Activated T-cell treated with anti-CD3 and anti-CD28 coated beads for 1 hour (primary cell): ENCODE measurements at places on chromosomes 4 and X.
A peak's percentile ranks its signal among the peaks of the same experiment; 100 is the strongest.

DNA sequence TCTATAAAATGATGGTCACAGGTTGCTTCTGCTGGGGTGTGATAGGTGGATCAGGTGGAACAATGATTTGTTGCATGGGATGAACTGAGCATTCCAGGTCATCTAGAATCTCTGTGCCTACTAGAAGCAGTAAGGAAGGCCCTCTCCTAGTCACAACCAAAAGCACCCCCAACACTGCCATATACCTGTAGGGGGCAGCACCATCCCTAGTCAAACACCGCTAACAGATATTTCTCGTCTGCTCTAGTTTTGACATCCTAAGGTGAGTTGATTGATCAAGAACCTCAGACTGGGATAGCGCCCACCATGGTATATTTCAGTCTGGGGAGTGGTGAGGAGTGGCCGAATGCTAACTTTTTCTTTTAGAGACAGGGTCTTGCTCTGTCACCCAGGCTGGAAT lies 160.2 kb downstream of the NHS start:
- DNase-seq = no peak

DNA sequence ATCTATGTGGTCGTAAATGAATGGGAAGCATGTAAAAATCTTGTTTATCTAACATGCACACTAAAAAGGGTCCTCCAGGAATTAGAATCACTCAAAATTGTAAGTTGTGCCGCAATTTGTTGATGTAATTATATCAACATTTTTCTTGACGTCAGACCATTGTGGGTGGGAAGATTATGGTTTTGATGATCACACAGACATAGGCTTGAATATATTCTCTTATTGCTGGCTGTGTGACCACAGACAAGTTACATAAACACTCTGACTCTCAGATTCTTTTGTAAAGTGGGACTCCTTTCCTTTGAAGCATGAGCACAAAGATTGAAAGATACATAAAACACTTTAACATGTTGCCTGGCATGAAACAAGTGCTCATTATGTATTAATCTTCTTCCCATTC lies 51.5 kb downstream of the IL1RAPL1 start:
- no peak for DNase-seq

DNA sequence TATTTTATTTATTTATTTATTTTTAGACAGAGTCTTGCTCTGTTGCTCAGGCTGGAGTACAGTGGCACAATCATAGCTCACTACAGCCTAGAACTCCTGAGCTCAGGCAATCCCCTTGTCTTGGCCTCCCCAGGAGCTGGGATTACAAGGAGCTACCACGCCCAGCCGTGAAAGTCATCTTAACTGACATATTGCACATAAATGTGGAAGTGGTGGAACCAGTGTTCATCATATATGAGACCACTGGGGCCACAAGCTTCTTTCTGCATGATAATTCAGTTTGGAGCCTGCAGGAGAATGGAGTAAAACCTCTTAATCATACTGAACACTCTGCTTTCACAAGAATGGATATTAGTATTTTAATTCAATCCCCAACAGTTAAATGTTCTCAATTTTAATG lies 12.5 kb upstream of the CTSO start:
- no peak for DNase-seq

GRCh38 chr4:53589511-53589910 lies 1.8 kb downstream of the LNX1 start:
- DNase-seq = no peak

DNA sequence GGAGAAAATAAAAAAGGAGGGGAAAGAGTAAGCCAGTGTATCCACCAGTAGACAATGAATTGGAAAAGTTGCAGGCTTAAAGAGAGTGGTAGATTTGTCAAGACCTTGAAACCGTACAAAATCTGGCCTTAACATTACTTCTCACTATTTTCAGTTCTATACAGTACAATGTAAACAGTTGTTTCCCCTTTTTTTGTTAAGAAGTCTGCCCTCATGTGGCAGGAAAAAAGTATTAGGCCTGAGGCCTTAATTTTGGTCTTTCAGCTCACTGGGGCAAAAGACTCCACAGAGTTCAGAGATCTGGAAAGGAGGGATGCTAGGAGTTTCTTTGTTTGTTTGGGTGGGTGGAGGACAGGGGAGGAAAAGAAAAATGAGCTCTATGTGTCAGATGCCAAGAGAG lies 92.8 kb upstream of the CCDC160 start:
- no peak for DNase-seq

DNA sequence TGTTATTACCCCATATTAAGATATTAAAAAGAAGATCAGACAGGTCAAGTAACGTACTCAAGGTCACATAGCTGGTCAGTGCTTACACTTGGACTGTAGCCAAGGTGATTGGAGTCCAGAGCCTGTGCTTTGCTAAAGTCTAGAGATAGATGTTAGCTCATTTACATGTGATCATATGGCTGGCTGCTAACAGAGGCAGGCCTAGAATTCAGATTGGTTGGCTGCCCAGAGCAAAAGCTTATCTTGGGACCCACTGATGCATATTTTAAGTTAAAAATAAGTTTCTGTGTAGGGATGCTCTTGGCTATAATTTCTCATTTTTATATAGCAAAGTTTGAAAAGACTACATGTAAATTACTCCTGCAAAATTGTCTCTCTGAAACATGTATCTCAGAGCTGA lies 18.1 kb upstream of the EXOC1L start:
- no peak for DNase-seq

- no peak for DNase-seq
Measured at GRCh38 chr4:7547368-7548040, 112.8 kb upstream of the PSAPL1 start.

- DNase-seq = no peak
Measured at GRCh38 chr4:138267835-138268234, 25.7 kb upstream of the SLC7A11 start.

DNA sequence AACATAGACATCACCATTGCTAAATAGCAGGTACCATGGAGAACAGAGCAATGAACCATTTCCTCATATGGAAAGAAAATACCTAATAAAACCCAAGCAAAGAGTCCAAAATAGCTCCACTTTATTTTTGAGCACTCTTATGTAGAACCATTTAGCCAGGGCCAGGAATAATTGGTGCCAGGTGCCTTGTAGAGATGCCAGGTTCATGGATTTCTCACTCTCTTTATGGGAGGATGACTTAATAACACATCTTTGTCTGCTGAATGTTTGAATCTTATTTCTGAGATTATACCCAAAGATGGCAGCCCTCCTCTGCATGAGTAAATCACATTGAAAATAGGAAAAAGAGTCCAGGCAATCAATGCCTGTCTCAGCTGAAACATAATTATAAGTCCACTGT lies 212.3 kb upstream of the SFRP2 start:
- no peak for DNase-seq

- DNase-seq = no peak
Measured at GRCh38 chr4:169968999-169969398, 57.2 kb downstream of the MFAP3L start.

GRCh38 chr4:54657551-54658251 lies at the start of gene KIT:
Gene KIT, plus strand, starts transcription at chr4:54657957. Its CDS starts 58 bp downstream, at chr4:54658015.
- no peak for DNase-seq

DNA sequence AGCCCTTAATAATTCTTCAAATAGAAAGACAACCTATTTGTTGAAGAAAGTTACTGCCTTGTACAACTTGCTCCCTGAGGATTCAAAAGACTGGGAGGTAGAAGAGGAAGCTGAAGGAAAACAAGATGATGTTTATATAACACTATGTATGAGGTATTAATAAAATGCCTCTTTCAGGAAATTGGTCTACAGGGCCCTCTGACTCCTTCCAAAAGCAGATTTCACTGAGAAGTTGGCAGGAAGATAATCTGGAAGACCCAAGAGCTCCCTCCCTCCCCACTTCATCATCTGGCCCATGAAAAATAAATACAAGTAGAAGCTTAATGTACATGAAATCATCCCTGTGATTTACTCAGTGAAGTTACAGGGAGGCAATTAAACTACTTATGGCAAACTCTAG lies 107.5 kb upstream of the MAGEC2 start:
- no peak for DNase-seq

GRCh38 chr4:166309286-166309685 lies 436.2 kb downstream of the TLL1 start:
- no peak for DNase-seq

DNA sequence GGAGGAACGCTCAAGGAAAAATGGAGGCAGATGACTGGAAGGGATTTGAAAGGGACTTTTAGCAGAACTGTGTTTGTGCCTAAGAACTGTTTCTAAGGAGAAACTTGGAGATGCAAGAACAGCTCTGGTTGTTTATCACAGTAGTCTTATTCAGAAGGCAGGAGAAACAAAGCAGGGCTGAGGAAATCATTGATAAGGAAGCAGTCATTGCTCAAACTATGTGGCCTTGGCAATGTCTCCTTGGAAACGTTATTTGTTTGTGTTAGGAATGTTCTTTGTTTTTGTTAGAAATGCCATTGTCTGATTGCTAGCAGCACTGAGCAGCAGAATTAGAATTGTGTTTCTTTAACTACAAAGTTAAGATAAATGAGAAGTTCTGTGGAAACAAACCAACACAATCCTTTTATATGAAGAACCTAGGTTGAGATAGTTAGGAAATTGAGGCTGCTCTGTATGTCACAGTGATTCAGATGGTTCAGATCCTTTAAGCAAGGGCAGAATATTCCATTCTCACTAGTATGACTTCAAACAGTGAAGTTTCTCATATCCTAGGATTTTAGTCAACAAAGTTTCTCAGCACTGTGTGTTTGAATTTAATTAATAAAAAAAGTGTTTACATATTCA lies 1191.3 kb upstream of the IGFBP7 start:
- no peak for DNase-seq

- no peak for DNase-seq
Measured at GRCh38 chrX:7314425-7314824, 166.5 kb upstream of the PUDP start.

DNA sequence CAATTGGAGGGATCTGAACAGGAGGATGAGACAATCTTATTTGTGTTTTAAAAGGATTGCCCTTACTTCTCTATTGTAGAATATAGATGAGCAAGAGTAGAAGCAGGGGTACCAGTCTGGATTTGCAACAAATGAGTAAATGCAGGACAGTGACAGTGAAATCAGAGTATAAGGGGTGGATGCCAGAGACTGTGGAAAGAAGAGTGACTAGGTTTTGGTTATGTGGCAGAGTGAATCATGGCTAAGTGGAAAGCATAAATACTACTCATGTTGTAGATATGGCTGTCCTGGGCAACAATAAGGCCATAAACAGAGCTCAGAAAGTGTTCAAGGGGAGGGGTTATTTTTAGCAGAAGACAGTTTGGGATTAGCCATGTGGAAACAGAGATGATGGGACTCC lies 6.0 kb upstream of the VSIG4 start:
- no peak for DNase-seq

DNA sequence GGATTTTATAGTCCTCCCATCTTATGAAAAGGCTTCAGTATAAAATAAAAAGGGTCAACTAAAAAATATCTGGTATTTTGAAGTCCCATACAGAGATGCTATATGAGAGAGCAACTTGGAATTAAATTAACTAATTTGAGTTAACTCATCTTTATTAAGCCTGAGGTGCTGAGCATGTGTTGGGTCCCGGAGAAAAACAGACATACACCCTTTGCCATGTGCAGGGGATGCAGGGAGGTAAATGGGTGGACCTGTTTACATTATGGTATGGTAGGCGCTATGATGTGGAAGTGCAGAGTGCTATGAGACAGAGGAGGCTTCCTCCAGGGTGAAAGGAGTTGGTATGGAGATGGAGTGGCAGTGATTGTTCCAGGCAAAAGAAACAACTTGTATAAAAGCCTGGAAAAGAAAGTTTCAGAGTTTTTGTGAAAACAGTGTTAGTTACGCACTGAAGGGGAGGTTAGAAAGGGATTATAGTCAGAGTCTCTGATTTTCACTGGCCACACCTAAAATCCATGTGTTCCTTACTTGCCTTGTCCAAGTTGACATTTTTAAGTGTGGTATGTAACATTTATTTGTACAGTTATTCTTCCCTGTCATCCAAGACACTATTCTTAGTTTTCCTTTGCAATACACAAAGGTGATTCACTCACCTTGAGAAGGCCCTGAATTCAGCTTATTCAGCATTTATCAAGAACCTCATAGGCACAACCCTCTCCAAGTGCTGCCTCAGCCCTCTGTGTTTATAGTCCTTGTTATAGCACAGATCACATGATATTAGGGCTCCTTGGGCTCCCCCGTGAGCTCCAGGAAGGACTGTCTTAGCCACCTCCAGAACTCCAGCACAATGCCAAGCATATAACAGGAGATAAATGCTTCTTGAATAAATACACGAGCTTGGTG lies 152.0 kb downstream of the RASL11B start:
- no peak for DNase-seq

GRCh38 chrX:130001893-130002292 lies 19.5 kb downstream of the BCORL1 start:
- DNase-seq = no peak

DNA sequence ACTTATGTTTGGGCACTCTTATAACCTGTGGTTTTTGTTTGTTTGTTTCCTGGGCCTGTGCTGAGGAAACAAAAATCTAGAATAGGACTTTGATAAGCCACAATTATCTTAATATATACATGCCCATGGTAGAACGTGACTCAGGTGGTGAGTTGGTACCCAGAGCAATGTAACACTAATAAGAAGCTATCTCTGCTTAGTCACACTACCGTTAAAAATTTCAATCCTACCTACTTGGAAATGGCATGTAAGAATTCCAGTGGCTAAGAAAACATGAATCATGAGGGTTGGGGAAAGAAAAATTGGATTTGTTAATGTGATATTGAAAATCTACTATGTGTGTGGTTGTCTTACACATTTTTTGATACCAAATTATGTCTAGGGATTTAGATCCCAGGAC lies 30.5 kb upstream of the ADGRG2 start:
- DNase-seq = no peak

- peak; percentile 4 for DNase-seq
Measured at GRCh38 chr4:6019316-6020263, 1.4 kb upstream of the C4orf50 start.

GRCh38 chrX:24377911-24378468 lies 17.6 kb downstream of the SUPT20HL1 start:
- DNase-seq = no peak
